ENCODE measurements at places on chromosomes 5 and 9.
A peak's percentile ranks its signal among the peaks of the same experiment; 100 is the strongest.

DNA sequence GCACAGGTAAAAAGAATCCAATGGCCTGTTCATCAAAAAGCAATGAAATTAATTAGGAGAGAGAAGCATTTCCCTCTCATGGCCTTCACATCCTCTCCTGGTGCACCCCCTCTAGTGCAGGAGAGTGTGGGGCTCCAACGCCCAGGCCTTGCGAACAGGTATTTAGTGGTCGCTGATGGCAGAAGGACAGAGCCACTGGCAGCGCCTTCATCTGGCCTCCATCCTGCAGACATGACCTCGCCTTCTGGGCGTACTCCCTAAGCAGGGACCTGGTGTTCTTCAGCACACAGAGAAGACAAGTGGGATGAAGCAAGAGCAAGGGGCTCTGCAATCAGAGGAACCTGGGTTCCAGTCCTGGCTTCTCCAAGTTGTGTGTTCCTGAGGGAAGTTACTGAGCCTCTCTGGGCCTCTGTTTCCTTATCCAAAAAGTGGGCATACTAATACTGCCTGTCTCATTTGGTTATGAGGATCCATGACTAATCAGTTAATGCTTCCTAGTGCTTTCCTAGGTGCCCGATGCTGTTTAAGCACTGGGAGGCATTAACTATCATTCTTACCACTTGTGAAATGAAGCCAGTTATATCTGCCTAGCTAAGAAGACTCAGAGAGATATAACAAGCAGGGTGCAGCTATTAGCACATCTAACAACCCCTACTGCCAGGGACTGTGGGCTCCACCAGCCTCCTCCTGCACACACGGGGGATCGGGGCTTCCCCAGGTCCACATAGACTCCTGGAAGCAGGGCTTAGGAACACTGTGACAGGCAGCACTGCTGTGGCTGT lies 77.3 kb downstream of the SEMA4D start:
- no peak for DNase-seq

GRCh38 chr5:167759057-167759821 lies 532.2 kb upstream of the WWC1 start:
- DNase-seq, result no peak

- DNase-seq, result no peak
Observed at GRCh38 chr5:150671509-150672236, 10.6 kb downstream of the MYOZ3 start.

DNA sequence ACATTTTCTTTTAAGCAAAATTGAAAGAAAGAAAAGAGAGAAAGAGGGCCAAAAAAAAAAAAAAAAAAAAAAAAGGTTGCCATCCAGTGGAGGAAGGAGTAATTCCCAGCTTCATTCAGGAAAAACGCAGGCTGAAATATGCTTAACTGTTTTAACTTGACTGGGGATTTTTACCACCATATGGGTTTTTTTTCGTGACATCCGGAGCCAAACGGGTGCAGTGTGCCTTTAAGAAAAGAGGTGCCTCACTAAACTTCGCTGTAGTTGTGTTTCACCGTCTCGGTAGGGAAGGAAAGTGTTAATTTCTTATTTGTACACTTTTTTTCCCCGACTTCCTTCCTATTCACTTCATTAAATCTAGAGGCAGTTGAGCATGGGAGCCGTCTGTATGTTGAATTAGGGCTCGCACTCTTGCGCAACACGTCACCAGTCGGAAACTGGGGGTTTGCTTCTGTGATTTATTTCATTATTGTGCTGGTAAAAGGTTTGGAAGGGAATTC lies 143.0 kb downstream of the SMARCA2 start:
- DNase-seq, result peak; percentile 63

GRCh38 chr5:11477786-11478185 lies 426.5 kb downstream of the CTNND2 start:
- no peak for DNase-seq

GRCh38 chr9:27749838-27750237 lies 176.6 kb upstream of the C9orf72 start:
- DNase-seq, result no peak

DNA sequence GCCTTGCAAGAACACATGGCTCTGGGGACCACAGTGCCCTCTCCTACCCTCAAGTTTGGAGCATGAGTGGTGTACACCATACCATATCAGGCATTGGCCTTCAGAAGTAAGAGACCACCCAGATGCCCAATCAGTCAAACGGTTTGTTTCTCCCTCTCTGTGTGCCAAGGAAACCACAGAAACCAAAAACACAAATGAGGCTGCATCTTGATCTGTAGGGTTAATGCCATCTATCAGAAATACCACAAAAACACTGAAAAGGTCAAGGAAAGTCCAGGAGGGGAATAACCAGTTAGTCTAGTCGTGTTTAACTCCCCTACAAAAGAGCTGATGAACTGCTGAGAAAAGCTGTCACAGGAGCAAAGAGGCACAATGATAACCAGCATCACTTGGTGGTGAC lies 78.4 kb downstream of the INSYN2B start:
- no peak for DNase-seq

- peak; percentile 13 for DNase-seq
Observed at GRCh38 chr5:62538017-62538942, 40.3 kb upstream of the LRRC70 start.

GRCh38 chr9:115084709-115085108 lies 33.2 kb downstream of the TNC start:
- DNase-seq, result no peak

DNA sequence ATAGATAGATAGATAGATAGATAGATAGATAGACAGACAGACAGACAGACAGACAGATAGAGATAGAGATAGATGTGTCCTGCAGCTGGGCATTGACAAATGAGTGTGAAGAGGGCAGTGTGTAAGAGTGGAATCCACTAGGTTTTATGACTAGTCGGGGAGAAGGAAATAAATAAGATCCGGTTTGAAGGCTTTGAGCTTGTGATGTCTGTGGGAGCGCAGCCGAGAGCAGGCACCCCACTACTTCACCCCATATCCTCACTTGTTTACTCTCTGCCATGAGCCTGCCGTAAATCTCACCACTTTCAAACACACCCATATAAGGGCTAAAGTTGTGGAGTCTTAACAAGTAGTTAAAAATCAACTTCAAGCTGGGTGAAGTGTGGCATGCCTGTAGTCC lies 1.4 kb upstream of the SUSD1 start:
- DNase-seq, result peak; percentile 88

- peak; percentile 54 for DNase-seq
Observed at GRCh38 chr9:438961-439768, 224.5 kb downstream of the DOCK8 start.
